Stimulated activated CD8-positive, alpha-beta memory T cell treated with anti-CD3 and anti-CD28 coated beads, Interleukin-7, amount 100 ng/mL, for 24 hours (primary cell): ENCODE measurements at places on chromosomes 4 and X.

- no peak for DNase-seq
Observed at GRCh38 chr4:176230836-176231235, 35.5 kb upstream of the SPATA4 start.

DNA sequence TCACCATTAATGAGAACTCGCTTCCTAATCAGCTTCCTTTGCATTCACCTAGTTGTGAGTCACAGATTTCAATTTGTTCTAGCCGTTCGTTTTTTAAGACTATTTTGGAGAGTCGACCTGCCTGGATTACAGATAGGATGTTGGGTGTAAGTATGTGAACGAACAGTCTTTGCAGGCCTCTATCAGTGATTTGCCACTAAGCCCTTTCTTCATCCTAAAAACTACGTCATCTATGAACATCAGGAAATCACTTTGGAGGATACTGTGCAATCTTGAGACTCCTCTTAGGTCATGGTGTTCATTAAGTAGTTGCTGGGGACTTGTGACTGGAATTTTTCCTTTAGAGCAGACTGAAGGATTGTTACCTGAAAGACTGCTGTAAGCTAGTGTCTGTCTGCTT lies 1.1 kb downstream of the POLA1 start:
- DNase-seq, result no peak

- no peak for DNase-seq
Observed at GRCh38 chr4:74056114-74056857, 17.8 kb upstream of the CXCL3 start.

GRCh38 chr4:16205298-16206164 lies 20.7 kb downstream of the TAPT1 start:
- DNase-seq, result no peak

GRCh38 chr4:152524427-152524826 lies 11.5 kb downstream of the FBXW7 start:
- no peak for DNase-seq

DNA sequence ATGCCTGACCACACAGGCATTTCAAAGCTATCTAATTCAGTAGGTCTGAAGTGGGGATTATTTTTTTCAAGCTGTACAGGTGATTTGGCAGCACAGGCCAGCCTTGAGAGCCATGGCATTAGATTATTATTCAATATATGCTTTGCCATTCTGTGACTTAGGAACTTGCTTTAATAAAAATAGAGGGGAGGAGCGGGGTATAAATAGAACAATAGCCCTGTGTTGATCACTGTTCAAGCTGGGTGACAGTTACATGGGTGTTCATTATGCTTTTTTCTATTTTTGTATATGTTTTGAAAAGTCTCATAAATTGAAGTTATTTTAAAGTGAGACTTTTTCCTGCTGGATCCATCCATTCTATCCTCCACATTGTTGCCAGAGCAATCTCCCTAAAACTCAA lies 20.3 kb downstream of the HUWE1 start:
- DNase-seq, result no peak

DNA sequence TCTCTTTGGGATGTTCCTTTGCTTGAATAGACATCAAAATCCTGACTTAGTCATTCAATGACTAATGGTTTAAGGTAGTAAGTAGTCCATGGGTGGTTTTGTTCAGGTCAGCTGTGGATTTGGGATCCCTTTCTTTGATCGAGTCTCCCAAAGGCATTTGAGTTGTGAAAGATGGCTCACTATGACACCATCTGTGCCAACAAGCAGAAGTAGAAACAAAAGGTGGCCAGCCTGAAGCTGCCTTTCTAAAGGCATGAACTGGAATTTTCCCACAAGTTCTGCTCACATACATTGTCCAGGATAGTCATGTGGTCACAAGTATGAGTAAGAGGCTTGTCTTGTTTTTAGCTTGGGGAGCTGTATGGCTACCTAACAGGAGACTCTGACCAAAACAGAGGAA lies 129.9 kb downstream of the CCNG2 start:
- no peak for DNase-seq

GRCh38 chrX:3638280-3638873 lies 75.1 kb downstream of the PRKX start:
- DNase-seq, result no peak
